ENCODE measurements at places on chromosomes 4 and X.

GRCh38 chrX:2708021-2708420 is 16.9 kb downstream of the CD99 start:
- no peak for DNase-seq

GRCh38 chr4:136750897-136751296 is 781.4 kb downstream of the PCDH18 start:
- no peak for DNase-seq

GRCh38 chr4:120354381-120354780 is 287.7 kb upstream of the MAD2L1 start:
- no peak for DNase-seq

DNA sequence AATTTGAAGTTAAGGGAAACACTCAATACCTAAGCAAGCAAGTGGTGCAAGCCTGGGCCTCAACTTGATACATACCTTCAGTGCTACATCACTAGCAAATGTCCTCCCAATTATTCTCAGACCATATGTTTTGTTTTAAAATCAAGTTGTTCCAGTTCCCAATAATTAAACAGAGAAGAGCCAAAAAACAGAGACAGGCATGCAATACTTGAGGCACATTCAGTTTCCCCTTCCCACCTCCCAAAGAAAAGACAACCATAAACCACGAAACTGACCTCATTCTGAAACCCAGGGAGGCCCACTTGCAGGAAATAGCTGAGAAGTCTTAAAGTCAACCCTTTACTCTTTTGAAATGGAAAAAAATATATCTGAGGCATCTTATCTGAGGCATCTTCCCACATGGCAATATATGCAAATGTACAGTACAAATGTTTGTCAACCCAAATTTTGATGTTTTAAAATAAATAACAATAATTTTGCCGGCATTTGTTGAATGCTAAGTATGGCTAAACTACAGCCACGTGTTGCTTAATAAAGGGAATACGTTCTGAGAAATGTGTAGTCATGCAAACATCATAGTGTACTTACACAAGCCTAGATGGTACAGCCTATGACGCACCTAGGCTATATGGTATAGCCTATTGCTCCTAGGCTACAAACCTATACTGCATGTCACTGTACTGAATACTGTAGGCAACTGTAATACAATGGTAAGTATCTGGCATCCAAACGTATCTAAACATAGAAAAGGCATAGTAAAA is 147.5 kb downstream of the TSPAN5 start:
- peak; percentile 72 for DNase-seq

Data from hindlimb muscle (tissue), 1 donor.